ENCODE measurements at places on chromosomes 7 and 10. TPM values are rescaled to one million over a fixed set of nuclear protein-coding genes. Genes with fewer than 3 reads are reported as not detected.

CREB5 gene
- 7.0 TPM for total RNA-seq

PDE6C gene
- total RNA-seq: not detected

LRRC4 gene
- 0.39 TPM for total RNA-seq

CACNB2 gene
- total RNA-seq: not detected

PON1 gene
- total RNA-seq: not detected

CLCN1 gene
- not detected for total RNA-seq

GATA3 gene
- total RNA-seq: 3.5 TPM

Measured in hair follicular keratinocyte (primary cell).